ENCODE measurements at places on chromosomes 3 and 15. TPM values are rescaled to one million over a fixed set of nuclear protein-coding genes. Genes with fewer than 3 reads are reported as not detected.

DNA sequence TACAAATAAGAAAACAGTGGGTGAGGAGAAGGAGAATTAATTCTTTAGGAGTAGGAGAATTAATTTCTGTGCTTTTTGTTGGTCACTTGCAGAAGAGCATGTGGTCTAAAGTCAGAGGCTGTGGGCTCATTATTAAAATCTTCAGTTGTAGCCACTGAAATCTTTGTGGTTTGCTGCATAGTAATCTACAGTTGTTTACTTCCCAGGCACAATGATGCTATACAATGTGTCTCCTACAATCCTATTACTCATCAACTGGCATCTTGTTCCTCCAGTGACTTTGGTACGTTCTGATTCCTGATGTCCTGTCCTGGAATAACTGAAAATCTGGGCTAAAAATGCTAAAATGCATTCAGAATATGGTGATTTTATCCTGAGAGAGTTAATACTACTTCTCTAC lies 21.0 kb downstream of the IFT122 start:
- no peaks in the 10 kb centered on the region for H3K4me1 ChIP-seq
- no peaks in the 10 kb centered on the region for H3K27me3 ChIP-seq
- H3K27ac ChIP-seq: no peak overlapping the region
- peaks cover 10% of the 10 kb centered on the region for H3K36me3 ChIP-seq
- no peak overlapping the region for H3K4me3 ChIP-seq
- no peak for DNase-seq

DNA sequence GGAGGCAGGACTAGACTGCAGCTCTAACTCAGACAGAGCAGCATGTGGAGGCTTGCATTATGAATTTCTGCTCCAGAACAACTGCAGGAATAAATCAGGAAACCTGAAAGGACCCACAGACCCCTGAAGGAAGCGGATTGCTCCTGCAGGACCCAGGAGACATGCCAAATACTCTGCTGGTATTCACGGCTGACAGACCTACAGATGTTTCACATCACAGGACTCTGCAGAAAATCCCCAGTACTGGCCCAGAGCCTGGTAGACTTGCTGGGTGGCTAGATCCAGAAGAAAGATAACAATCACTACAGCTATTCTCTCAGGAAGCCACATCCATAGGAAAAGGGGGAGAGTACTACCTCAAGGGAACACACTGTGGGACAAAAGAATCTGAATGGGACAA lies 942.1 kb downstream of the AGBL1 start:
- no peaks in the 10 kb centered on the region for H3K4me1 ChIP-seq
- no peaks in the 10 kb centered on the region for H3K36me3 ChIP-seq

Gene BFSP2
- not detected for total RNA-seq

DNA sequence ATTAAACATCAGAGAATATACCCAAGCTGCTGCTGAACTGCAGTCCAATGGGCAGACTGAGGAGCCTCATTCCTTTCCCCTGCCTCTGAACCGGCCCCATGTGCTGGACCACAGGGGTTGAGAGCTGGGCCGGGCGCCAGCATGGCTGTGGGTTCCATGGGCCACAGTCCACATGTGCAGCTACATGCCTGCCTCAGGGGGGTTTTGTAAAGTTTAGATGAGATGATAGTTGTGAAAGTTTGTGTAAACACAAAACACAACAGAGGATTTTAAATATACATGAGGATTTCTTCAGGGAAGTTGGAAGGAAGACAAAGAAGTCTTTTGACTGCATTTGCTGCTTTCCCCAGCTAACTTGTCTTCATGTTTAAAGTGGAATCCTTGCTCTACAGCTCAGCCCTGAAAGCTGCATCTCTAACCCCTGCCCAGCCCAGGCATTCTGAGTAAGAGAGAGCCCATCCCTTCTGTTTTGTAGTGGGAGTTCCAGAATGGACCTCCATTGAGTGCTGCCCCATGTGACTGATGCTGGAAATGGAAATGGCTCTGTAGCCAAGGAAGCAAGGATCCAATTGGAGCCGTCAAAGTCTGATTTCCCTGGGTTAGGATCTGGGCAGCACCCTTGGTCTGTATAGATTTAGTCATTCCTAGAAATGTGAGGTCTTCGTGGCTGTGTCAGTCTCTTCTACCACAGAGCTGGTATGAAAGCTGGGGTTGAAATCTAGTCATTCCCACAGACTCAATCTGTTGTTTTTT lies 17.5 kb downstream of the SLC12A8 start:
- DNase-seq: no peak
- H3K36me3 ChIP-seq: no peaks in the 10 kb centered on the region
- no peak overlapping the region for H3K27ac ChIP-seq

Gene RARB
- total RNA-seq: not detected

- H3K27ac ChIP-seq: no peak overlapping the region
- H3K27me3 ChIP-seq: no peaks in the 10 kb centered on the region
- H3K4me1 ChIP-seq: no peaks in the 10 kb centered on the region
- H3K4me3 ChIP-seq: no peak overlapping the region
- no peak for DNase-seq
- no peaks in the 10 kb centered on the region for H3K36me3 ChIP-seq
Measured at GRCh38 chr3:25572336-25572735, 92.4 kb downstream of the TOP2B start.

Gene NRROS
- 8.4 TPM for total RNA-seq

- peaks cover 16% of the 10 kb centered on the region for H3K4me1 ChIP-seq
- no peak overlapping the region for H3K27ac ChIP-seq
- H3K36me3 ChIP-seq: no peaks in the 10 kb centered on the region
- no peaks in the 10 kb centered on the region for H3K27me3 ChIP-seq
- DNase-seq: peak; percentile 27
Measured at GRCh38 chr3:18657858-18658820, 233.0 kb upstream of the SATB1 start.

- no peak for DNase-seq
- peaks cover 3% of the 10 kb centered on the region for H3K4me1 ChIP-seq
- no peak overlapping the region for H3K27ac ChIP-seq
- H3K4me3 ChIP-seq: no peak overlapping the region
- H3K36me3 ChIP-seq: peaks cover 24% of the 10 kb centered on the region
Measured at GRCh38 chr15:51888593-51889195, 59.2 kb downstream of the TMOD3 start.

Gene CPLX3
- 0.16 TPM for total RNA-seq

Gene CTDSPL
- 1.5 TPM for total RNA-seq

Gene TMEM40
- total RNA-seq: not detected

Gene TMC3
- total RNA-seq: not detected

GRCh38 chr15:101568309-101568708 lies 78.8 kb upstream of the PCSK6 start:
- H3K27me3 ChIP-seq: peaks cover 2% of the 10 kb centered on the region
- DNase-seq: no peak
- H3K27ac ChIP-seq: no peak overlapping the region

DNA sequence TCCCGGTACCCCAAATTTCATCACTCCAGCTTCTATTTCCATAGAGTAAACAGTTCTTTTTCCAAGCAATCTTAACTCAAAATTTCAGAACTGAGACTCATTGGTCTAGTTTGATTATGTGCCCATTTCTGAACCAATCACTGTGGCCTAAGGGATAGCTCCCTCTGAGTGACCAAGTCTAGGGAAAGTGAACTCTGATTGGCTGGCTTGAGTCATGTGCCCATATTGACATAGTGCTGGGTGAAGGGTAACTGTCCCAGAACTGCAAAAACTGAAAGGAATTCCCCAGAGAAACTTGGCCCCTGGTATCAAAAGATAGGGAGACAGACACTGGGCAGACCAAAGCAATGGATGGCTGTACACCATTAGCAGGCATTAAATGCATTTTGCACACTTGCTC lies 171.2 kb upstream of the WNT5A start:
- H3K4me3 ChIP-seq: no peak overlapping the region
- DNase-seq: no peak
- H3K36me3 ChIP-seq: no peaks in the 10 kb centered on the region

- DNase-seq: no peak
- H3K4me3 ChIP-seq: no peak overlapping the region
Measured at GRCh38 chr3:76908156-76908555, 131.7 kb upstream of the ROBO2 start.

Gene PPP1R2
- 205 TPM for total RNA-seq

Gene MYZAP
- 0.66 TPM for total RNA-seq
